Chondrocyte (in vitro differentiated cells): ENCODE measurements at places on chromosomes 11 and 22. TPM values are rescaled to one million over a fixed set of nuclear protein-coding genes. Genes with fewer than 3 reads are reported as not detected.

- no peak overlapping the region for H3K4me3 ChIP-seq
- DNase-seq, result no peak
- H3K27me3 ChIP-seq, result peaks cover 20% of the 10 kb centered on the region
- no peak overlapping the region for H3K27ac ChIP-seq
- H3K36me3 ChIP-seq, result no peaks in the 10 kb centered on the region
- peaks cover 3% of the 10 kb centered on the region for H3K4me1 ChIP-seq
These were observed 54.7 kb downstream of the SMIM38 start for GRCh38 chr11:69210310-69211035.

DNA sequence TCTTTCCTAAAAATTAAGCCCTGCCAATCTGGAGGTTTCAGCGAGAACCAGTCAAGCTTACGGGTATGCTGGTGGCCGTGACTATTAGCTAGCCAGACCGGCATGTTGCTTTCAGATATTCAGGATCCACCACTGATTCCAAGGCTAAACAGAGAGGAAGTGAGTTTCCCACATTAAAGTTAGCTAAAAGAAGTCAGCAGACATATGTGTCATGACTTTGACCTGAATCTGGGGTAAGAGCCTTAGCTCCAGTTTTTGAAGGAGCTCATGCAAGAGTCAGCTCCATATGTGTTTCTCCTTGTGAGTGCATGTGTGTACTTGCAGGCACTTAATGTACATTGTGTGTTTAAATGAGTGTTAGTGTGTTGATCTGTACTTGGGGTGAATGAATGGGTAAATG, 1.4 kb downstream of the ZFPL1 start:
- peak overlapping the region; percentile 99 for H3K27ac ChIP-seq
- H3K36me3 ChIP-seq, result peaks cover 23% of the 10 kb centered on the region
- no peaks in the 10 kb centered on the region for H3K27me3 ChIP-seq

- peaks cover 28% of the 10 kb centered on the region for H3K4me1 ChIP-seq
- H3K27me3 ChIP-seq, result no peaks in the 10 kb centered on the region
- no peak overlapping the region for H3K4me3 ChIP-seq
- no peak for DNase-seq
These were observed 6.1 kb upstream of the ARAP1 start for GRCh38 chr11:72758304-72758689.

DNA sequence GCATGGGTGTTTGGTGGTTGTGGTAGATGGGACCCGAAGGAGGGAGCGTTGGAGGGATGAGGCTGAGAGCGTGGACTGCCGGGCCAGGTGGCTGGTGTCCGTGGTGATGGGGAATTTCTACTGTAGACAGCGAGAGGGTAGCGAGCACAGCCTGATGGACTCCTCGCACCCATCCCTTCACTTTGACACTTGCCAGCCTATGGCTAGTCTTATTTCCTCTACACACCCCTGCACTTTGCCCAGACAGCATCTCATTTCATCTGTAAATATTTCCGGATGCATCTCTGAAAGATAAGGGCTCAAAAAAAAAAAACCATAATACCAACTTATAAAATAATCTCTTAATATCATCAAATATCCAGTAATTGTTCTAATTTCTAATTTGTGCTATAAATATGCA, 5.8 kb downstream of the OMP start:
- DNase-seq, result no peak
- peaks cover 29% of the 10 kb centered on the region for H3K4me1 ChIP-seq
- H3K27me3 ChIP-seq, result no peaks in the 10 kb centered on the region
- peaks cover under 1% of the 10 kb centered on the region for H3K36me3 ChIP-seq
- no peak overlapping the region for H3K4me3 ChIP-seq
- H3K27ac ChIP-seq, result peak overlapping the region; percentile 24

- H3K4me1 ChIP-seq, result peaks cover 13% of the 10 kb centered on the region
- no peaks in the 10 kb centered on the region for H3K36me3 ChIP-seq
- H3K4me3 ChIP-seq, result no peak overlapping the region
- no peak overlapping the region for H3K27ac ChIP-seq
- DNase-seq, result no peak
These were observed 32.9 kb upstream of the FLI1 start for GRCh38 chr11:128660947-128661346.

OR52I1 gene
- total RNA-seq, result not detected in 3 replicates
